ENCODE measurements at places on chromosomes 1 and 21.

GRCh38 chr1:118151312-118151937, 33.6 kb downstream of the SPAG17 start:
- DNase-seq, result peak; percentile 4

GRCh38 chr1:198121056-198121826, 35.6 kb upstream of the NEK7 start:
- DNase-seq, result peak; percentile 17

DNA sequence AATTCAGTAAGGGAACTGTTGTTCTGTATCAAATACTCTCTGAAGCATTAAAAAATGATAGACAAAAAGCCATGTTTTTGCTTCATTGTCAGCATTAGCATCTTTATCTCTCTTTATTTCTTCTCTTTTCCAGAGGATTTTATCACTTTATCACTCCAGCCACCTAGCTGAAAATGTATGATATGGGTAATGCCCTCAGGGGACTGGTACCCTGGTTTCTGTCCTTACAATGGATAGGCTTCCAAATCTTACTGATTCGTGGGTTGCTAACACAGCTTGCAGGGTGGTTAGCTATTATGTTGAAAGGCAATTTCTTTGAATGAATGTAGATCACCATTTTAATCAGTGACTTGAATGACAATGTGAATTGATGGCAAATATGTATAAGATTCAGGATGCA, 23.3 kb upstream of the HRNR start:
- DNase-seq, result no peak

- no peak for DNase-seq
Measured at GRCh38 chr1:41580520-41581172, 96.2 kb upstream of the EDN2 start.

DNA sequence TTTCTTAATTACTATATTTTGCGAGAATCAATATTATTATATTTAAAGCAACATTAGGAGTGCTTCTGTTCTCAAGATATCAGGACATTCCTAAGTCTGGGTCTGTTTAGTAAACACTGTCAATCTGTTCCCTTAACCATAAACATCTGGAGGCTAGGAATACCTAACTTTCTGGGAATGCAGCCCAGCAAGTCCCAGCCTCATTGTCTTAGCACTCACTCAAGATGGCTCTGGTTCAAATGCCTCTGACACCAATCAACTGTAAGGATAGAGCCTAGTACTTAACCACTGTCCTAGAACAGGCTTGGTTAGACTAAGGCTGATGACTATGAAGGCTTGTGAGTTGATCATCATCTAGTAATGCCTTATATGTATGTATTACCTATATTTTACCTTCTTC, 61.5 kb downstream of the TNN start:
- DNase-seq, result no peak

GRCh38 chr1:7409278-7409677, 361.8 kb upstream of the VAMP3 start:
- no peak for DNase-seq

GRCh38 chr1:85330214-85330631, 53.8 kb upstream of the BCL10 start:
- DNase-seq, result no peak

DNA sequence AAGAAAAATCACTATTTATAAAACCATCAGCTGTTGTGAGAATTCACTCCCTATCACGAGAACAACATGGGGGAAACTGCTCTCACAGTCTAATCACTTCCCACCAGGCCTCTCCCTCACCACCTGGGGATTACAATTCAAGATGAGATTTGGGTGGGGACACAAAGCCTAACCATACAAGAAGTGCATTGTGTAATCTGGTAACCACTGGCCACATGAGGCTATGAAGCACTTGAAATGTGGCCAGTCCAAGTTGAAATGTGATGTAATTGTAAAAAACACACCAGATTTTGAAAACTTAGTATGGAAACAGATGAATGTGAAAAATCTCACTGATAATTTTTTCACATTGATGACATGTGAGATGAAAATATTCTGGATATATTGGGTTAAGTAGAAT, 293.8 kb downstream of the TTLL7 start:
- no peak for DNase-seq

- peak; percentile 41 for DNase-seq
Measured at GRCh38 chr1:159214149-159214760, 9.6 kb downstream of the ACKR1 start.

GRCh38 chr1:21590934-21591333, 78.2 kb downstream of the RAP1GAP start:
- DNase-seq, result no peak
